NCI-H1105 (cell line): ENCODE measurements at places on chromosomes 5 and 9.
A peak's percentile ranks its signal among the peaks of the same experiment; 100 is the strongest.

DNA sequence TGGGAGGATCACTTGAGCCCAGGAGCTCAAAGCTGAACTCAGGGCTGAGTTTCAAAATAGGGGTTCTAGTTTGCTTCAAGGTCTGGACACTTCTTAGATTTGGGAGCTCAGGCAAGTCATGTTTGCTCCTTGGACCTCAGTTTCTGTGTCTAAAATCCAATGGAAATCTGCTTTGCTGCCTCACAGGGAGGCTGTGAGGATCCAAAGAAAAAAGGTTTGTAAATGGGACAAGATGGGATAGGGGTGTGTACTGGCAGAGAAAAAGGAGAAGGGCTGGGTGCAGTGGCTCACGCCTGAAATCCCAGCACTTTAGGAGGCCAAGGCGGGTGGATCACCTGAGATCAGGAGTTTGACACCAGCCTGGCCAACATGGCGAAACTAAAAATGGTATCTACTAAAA lies 39.6 kb upstream of the SH3PXD2B start:
- DNase-seq: no peak

DNA sequence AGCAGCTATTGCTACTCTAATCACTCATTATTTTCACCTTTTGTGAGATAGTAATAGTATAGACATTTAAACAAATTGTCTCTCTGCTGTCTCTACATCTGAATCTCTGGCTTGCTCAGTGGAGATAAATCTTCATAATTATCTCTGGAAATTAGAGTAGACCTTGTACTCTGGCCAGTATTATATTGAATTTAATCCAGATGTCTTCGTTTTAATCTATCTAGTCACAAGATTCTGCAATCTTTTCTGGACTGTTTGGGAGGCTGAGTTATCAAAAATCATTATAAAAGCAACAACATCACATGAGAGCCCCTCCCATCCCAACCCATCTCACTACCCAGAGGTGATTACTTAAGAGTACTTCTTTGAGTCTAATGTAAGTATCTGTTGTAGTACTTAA lies 19.0 kb downstream of the ARHGAP26 start:
- no peak for DNase-seq

DNA sequence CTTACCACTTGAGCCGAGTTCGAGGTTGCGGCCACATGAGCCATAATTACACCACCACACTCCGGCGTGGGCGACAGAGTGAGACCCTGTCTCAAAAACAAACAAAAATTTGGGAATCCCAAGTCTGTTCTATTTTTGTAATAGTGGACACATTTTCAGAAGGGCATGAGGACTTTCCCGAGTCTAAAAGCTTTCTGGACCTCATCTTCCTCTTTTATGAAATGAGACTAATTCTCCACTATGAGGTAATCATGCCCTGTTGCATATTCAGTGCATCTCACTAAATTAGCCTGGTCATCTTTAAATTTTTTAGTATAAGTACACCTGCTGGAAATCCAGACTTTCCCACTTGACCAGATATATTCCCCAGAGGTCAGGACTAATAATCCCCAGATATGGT lies 55.7 kb downstream of the GGTA1 start:
- no peak for DNase-seq

GRCh38 chr9:137276473-137277328 lies 825 bp upstream of the TOR4A start:
- DNase-seq: no peak

GRCh38 chr5:1909346-1909985 lies 26.7 kb upstream of the IRX4 start:
- DNase-seq: no peak

- no peak for DNase-seq
Measured at GRCh38 chr9:109238125-109238524, 71.1 kb upstream of the FRRS1L start.

GRCh38 chr5:64149857-64150521 lies 15.7 kb upstream of the RNF180 start:
- no peak for DNase-seq

- no peak for DNase-seq
Measured at GRCh38 chr5:91179018-91179417, 204.1 kb downstream of the ARRDC3 start.

GRCh38 chr9:86946201-86947145 lies 833 bp downstream of the GAS1 start:
- DNase-seq: peak; percentile 58

GRCh38 chr5:178074266-178074952 lies 38.9 kb upstream of the N4BP3 start:
- no peak for DNase-seq

DNA sequence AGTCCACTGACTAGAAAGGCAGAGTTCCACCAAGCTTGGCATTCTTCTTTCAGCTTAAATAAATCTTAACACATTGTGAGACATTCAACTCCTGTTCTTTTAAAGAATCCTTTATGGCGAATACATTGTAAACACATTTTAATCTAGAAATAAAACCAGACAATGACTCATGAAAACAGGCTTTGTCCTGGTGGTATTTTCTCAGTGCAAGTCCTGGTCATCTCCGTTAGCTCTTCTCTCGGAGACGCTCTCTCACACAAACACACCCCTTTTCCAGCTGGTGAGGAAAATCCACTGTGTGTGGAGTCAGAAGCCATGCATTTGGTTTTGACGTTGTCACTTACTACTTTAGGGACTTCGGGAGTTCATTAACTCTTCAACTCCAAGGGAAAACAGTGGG lies 140.4 kb downstream of the AUH start:
- DNase-seq: no peak

- no peak for DNase-seq
Measured at GRCh38 chr9:132804576-132805295, 73.3 kb downstream of the AK8 start.

GRCh38 chr5:157273131-157273556 lies 7.2 kb downstream of the CYFIP2 start:
- no peak for DNase-seq

GRCh38 chr5:179427032-179427675 lies 81.9 kb upstream of the ADAMTS2 start:
- DNase-seq: no peak
